ENCODE measurements at places on chromosomes 2 and 18.

DNA sequence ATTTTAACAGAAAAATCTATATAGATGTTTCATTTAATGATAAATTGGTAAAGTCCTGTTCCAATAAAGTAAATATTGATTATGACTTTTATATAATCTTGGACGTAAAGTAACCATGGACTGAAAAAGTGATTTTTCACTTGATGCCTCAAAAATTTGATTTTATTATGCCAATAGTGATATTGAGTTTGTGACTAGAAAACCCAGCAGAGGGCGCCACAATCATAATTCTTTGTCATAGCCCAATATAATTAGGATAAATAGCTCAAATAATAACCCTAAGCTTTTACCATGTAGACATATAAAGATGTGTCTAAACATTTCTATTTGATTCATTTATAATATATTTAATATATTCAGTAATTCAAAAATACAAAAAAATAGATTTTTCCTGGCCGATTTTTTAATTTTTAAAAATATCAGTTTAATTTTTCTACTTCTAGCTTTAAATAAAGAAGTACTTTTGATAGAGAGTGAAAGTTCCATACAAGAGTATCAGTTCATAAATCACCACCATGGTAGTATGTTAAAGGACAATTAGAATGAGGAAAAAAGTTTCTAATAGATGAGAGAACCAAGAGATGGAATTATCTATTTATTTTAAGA lies 30.7 kb downstream of the CAMKMT start:
- DNase-seq = peak; percentile 35

GRCh38 chr18:28041366-28041765 lies 135.6 kb downstream of the CDH2 start:
- DNase-seq = no peak

DNA sequence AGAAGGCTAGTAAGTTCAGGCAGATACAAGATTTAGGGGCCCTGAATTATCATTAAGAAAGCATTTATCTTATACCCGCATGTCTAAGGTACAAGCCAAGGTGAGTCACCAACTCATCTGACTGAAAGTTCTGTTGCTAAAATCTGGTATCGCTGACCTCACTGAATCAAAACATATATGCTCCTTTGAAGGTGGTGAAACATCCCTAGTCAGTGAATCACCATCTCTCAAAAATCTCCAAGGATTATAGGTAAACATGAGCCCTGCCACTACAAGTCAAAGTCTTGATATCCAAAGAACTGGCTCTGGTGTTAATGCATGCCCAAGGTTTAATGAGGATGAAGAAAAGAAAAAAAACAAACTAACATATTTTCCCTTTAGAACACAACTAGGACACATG lies 43.5 kb downstream of the IRS1 start:
- no peak for DNase-seq

DNA sequence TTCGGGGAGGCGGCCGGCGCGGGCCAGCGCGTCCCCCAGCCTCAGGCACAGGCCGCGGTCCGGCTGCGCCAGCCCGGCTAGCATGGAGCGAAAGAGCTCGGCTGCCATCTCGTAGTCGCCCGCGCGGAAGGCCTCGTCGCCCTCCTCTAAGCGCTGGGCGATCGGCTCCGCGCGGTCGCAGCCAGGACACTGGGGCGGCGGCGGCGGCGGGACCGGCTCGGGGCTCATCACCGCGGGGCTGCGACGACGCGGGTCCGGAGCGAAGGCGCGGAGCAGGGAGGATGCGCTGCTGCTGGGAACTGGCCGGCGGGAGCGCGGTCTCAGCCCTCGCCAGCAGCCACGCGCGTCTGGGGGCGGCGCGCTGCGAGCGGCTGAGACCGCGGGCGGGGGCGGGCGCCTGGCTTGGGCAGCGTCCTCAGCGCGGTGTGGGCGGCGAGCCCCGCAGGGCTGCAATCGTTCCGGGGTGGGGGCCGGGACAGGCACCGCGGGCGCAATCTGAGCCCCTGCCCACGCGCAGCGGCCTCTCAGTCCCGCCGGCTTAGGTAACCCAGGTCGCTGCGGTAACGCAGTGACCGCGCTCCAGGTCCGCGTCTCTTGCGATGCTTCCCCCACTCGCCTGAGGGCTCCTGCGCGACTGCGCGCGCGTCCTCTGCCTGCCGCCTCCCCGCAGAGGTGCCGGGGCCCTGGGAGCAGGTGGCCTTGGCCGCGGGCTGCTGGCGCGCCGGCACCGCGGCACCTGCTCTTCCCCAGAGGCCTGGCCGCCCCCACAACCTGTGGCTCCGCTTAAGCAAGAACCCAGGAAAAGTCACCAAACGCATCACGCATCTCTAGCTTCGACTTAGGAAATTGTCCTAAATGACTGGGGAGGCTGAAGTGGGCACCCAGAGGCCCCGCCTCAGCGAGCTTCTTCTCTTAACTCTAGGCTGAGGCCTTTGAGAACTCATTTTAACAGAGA lies at the start of gene LONRF2:
Gene LONRF2, minus strand, starts transcription at position 636 of the 955 bp plus-strand sequence. Its CDS starts 408 bp downstream, at position 228.
- peak; percentile 35 for DNase-seq

GRCh38 chr2:190927301-190927700 lies 46.7 kb downstream of the GLS start:
- DNase-seq = no peak

DNA sequence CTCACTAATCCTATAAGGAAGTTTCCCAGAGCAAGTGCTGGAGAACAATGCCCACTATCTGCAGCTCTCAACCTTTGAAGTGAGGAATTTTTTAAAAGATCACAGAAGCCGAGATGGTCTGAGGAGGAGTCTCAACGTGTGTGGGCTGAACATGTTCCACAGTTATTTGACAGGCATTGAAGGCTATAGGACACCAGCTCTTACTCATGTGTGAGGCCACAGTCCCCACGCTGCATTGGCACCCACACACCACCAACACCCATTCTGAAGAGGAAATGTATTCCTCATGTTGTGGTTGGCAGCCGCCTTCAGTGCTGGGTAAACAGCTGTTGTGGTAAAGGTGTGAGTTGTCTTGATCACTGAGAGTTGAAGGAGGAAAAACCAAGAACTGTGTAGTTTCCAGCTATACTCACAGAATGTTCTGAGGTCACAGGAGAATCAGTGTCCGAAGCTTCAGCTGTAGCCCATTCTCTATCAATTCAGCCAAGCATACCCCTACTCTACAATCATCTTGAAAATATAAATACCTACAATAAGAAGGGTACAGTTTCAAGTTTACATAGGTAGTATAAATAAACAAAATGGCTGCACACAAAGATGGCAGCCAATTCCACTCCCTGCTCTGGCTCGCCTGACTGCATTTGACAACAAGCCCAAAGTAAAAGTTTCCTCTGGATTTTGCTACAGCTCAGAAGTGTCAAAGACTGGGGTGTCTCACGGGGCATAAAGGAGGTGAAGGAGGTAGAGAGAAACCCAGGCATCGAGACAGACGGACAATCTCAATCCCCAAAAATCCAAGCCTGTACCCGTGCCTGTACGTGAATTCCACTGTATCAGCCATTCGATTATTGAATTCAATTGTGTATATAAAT lies 12.1 kb downstream of the CD226 start:
- no peak for DNase-seq

DNA sequence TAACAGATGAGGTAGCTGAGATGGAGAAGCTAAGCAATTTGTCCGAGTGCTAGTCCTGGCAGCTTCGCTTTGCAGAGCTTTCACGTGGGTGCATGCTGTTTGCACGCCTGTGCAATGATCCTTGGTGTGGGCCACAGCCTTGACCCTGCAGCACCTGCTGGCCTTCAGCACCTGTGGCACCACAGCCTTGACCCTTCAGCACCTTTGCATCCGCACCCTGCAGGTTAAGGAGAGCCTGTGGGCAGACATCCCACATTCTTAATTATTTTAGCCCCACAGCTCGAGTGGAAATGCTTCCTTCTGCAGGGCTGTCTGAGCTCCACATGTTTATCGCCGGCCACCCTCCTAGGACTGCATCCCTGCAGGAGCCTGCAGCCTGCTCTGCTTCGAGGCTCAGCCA lies 19.3 kb downstream of the NCK2 start:
- DNase-seq = no peak

- DNase-seq = no peak
Observed at GRCh38 chr18:45688833-45689232, 35.1 kb upstream of the SLC14A1 start.

DNA sequence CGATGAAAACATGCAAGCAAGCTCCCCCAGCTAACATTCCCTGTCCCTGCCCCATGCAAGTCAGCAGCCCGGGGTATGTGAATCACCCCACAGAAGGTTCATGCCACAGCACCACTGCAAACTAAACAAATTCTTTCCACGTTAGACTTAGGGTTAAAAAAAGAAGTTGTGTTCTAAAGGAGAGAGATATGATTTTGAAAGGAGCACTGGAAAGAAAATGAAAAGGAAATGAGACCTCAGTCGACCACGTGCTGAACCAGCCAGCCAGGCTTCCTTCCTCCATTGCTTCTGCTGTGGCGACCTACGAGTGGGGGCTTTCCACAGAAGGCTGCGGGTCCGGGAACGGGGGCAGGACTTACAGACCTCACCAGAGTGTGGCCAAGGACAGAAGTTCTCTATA lies 52.0 kb downstream of the ARL4C start:
- peak; percentile 44 for DNase-seq

GRCh38 chr2:142140434-142140845 lies 9.6 kb upstream of the LRP1B start:
- no peak for DNase-seq

- no peak for DNase-seq
Observed at GRCh38 chr2:169031202-169031601, at the start of gene ABCB11. ABCB11 (minus strand) TSS chr2:169031324; CDS start chr2:169018125, 13,199 bp downstream.

DNA sequence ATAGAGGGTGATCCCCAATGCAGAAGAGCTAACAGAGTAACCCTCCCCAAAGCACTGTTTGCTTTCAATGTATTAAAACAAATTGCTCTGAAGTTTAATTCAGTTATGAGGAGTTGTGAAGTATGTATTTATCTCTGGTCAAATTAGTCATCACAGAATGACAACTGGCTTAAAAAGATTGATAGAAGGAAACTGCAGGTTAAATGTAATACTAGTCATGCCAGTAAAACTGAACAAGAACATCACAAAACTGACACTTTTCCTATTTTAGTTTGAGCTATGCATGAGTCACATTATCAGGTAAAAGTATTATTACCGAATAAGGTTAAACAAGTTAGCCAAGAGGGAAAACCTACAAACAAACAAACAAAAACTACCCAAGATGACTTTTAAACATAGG lies 99.0 kb upstream of the ACVR1C start:
- no peak for DNase-seq

DNA sequence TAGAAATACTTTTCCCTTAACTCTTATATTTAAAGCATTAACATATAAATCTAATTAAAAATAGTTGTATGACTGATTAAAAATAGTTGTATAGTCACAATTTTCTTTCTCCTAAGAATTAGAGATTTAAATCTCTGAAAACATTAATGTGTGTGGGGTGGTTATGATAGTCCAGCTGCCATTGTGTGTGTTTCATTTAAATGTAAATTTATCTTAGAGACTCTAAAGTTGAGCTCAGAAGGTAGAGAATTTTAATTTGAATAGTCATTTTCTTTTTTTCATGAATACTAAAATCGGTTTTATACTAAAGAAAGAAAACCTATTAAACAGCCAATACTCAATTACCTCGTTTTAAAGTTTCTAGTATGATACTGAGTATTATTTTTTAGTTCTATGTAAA lies 18.6 kb downstream of the GREB1L start:
- no peak for DNase-seq

DNA sequence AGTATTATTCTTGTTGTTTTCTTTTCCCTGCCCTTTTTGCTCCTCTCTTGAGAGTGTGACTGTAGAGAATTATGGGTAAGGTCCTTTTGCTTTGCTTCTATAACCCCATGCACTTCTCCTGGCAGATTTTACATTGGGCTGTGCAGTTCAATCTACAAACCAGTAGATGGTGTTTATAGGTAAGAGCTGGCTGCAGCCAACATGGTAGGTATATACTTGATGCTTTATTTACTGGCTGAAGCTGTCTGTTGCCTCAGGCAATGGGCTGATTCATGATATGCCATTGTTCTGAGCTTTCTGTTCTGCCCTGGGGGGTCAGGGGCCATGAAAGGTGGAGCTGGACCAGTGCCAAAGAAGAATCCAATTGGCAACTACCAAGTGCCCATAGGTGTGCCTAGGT lies 48.3 kb upstream of the MYL1 start:
- no peak for DNase-seq

DNA sequence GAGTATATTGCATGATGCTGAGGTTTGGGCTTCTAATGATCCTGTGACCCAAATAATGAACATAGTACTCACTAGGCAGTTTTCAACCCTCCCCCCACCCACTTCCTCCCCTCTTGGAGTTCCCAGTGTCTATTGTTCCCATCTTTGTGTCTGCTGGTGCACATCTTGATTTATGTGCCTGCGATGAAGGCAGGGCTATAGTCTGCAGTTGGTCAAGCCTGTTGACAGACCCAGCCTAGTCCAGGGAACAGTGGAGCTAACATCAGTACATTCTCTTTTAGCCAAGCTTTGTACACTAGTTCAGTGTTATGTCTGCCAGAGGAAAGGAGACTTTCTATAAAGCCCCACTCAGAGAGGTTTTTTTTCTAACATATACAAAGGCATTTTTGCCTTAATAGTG lies 287.6 kb downstream of the CPS1 start:
- no peak for DNase-seq
